Liver (tissue), 10 donors: ENCODE measurements at places on chromosomes 2 and 18.

GRCh38 chr2:66536997-66537396, 102.1 kb downstream of the MEIS1 start:
- no peak for DNase-seq

- DNase-seq: no peak
Measured at GRCh38 chr2:218067523-218067922, 1.5 kb upstream of the RUFY4 start.

DNA sequence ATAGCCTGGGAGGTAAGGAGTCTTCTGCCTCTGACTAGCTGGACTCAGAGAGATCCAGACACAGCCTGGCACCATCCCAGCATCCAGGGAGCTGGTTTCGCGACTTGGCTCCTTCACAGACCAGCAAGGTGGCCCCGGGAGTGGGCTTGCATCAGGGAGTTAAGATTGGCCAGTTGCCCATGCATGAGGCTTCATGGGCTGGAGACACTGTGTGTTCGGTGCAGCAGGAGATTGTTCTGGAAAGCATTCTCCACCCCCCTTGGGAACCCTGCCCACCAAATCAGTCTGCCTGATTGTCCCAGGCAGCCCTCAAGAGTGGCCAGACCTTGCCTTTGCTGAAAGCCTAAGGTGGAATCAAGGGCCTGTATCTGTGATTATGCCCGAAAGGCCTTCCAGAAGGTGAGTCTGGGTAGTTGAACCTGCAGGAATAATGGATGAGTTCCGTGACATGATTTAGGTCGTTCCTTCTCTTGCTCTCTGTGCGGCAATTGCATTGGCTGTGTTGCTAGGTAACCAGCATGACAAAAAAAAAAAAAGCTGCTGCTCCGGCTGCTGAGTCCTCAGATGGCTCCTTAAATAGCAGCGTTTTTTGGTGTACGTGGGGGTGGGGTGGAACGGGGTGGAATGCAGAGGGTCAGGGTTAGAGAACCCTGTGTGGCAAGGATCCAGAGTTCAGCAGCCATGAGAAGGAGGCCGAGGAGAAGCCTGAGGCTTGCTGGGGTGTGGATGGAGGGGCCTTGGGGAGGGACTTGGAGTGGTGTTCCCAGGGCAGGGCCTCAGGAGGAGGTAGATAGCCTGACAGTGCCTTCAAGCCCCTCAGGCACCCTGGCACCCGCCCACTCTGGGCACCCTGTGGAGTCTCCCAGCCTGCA, 93.0 kb upstream of the MCFD2 start:
- no peak for DNase-seq

- DNase-seq: no peak
Measured at GRCh38 chr2:203619267-203619878, 84.3 kb upstream of the RAPH1 start.

- no peak for DNase-seq
Measured at GRCh38 chr2:29495536-29496060, 380.4 kb downstream of the CLIP4 start.

GRCh38 chr2:202486351-202486750, 110.2 kb downstream of the BMPR2 start:
- DNase-seq: no peak

DNA sequence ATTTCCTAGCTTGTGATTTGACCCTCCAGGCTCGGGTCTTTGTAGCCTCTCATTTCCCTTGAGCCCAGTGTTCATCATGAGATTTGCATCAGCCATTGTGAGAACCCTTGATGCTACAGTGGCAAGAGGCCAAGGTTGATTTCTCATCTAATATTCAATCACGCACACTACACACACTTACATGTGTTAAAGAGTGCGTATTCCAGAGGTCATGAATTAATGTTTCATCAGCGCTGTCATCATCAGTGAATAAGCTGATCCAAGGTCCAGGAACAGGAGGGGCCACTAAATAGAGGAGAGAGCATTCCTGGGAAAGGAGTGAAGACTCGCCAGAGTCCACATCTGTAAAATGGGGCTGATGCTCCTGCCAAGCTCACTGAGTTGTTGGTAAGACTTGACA, 276.1 kb upstream of the SIX2 start:
- DNase-seq: no peak

DNA sequence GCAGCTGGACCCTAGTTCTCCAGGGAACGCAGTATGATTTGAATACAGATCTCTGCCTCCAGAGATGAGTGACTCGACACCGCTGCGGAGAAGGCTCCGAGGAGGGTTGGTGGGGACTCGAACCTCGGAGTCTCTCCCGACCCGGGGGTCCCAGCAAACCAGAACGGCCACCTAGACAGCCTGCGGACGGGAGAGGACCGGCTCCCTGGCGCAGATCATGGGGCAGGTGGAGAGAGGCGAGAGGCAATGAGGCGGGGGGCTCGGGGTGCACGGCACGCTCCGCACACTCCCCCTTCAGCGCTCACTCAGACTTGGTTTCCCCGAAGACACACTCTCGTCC, 12.6 kb downstream of the DYSF start:
- no peak for DNase-seq

GRCh38 chr2:223123855-223124610, 72.0 kb downstream of the KCNE4 start:
- DNase-seq: no peak
